ENCODE measurements at places on chromosomes 3 and 15. TPM values are rescaled to one million over a fixed set of nuclear protein-coding genes. Genes with fewer than 3 reads are reported as not detected.

GRCh38 chr15:28075573-28075972, 23.5 kb downstream of the OCA2 start:
- H3K4me3 ChIP-seq: no peak overlapping the region
- peaks cover 6% of the 10 kb centered on the region for H3K4me1 ChIP-seq
- H3K27me3 ChIP-seq: no peaks in the 10 kb centered on the region
- no peak for DNase-seq

DNA sequence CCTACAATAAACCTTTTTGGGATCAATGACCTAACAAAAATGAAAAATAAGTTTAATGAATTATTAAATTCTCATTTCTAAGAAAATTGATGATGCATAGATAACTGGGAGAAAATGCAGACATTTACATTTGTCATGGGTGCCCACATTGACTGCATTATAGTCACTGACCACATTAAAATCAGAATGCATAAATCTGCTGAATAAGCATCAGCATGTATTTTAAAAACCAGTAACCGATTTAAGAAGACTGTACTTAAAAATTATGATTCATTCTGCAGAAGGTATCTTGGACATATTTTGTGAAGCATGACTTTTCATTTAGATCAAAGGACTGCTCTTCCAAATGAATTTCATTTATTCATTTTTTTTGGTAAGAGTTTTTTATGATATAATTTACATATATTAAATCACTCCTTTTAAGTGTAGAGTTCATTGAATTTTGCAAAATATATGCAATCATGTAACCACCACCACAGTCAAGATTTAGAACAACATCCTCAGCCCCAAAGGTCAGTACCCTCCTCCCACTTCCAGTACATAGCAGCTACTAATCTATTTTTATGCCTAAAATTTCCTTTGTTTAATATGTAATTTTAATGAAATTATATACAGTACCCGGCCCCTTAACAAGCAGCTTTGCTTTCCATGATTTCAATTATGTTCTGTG, 11.8 kb downstream of the KCNH8 start:
- H3K4me3 ChIP-seq: no peak overlapping the region
- H3K27ac ChIP-seq: no peak overlapping the region
- no peaks in the 10 kb centered on the region for H3K4me1 ChIP-seq
- H3K36me3 ChIP-seq: no peaks in the 10 kb centered on the region
- H3K27me3 ChIP-seq: no peaks in the 10 kb centered on the region

DNA sequence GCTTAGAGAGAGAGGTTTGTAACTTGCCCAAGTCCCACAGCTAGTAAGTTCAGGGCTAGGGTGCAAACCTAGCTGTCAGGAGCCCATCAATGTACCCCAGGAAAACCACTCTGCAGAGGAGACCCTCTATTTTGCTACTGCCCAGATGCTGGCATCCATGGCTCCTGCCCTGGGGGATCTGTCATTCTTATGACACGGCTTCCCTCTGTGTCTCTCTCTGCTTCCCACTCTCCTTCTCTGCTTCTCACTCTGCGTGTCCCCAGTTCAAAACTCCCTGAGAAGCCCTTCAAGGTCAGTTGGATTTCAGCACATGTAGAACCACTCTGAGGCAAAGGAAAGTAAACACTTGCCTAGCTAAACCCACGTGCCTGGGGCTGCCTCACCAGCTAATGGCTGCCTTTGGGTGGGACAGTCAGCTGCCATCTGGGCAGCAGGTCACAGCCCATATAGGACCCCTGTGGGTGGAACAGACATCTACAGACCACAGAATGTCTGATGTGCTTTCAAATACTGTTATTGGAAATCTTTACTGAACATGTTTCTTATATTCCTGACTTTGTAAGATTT, 29.4 kb upstream of the SLCO2A1 start:
- no peak for DNase-seq
- no peaks in the 10 kb centered on the region for H3K27me3 ChIP-seq
- H3K4me3 ChIP-seq: no peak overlapping the region

The SLC28A1 gene
- total RNA-seq: not detected

- H3K36me3 ChIP-seq: no peaks in the 10 kb centered on the region
- no peak overlapping the region for H3K27ac ChIP-seq
- DNase-seq: peak; percentile 66
- no peaks in the 10 kb centered on the region for H3K27me3 ChIP-seq
- no peak overlapping the region for H3K4me3 ChIP-seq
Measured at GRCh38 chr15:77784361-77785292, 151.9 kb upstream of the LINGO1 start.

- no peaks in the 10 kb centered on the region for H3K27me3 ChIP-seq
- no peak overlapping the region for H3K4me3 ChIP-seq
- H3K36me3 ChIP-seq: no peaks in the 10 kb centered on the region
- H3K27ac ChIP-seq: no peak overlapping the region
- no peak for DNase-seq
- H3K4me1 ChIP-seq: no peaks in the 10 kb centered on the region
Measured at GRCh38 chr3:39344746-39345344, 15.3 kb downstream of the CCR8 start.

DNA sequence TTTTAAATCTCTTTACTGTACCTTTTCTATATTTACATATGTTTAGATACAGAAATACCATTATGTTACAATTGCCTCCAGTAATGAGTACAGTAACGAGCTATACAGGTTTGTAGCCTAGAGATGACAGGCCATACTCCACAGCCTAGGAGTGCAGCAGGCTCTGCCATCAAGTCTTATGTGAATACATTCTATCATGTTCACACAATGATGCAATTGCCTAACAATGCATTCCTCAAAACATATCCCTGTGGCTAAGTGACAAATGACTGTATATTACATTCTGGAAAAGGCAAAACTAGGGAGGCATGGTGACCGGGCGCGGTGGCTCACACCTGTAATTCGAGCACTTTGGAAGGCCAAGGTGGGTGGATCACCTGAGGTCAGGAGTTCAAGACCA, 192.4 kb upstream of the IGF1R start:
- H3K27ac ChIP-seq: no peak overlapping the region
- no peaks in the 10 kb centered on the region for H3K36me3 ChIP-seq
- H3K4me1 ChIP-seq: no peaks in the 10 kb centered on the region
- DNase-seq: no peak
- H3K4me3 ChIP-seq: no peak overlapping the region

- DNase-seq: no peak
- H3K36me3 ChIP-seq: no peaks in the 10 kb centered on the region
- H3K27me3 ChIP-seq: no peaks in the 10 kb centered on the region
Measured at GRCh38 chr3:4741106-4741403, 238.2 kb upstream of the BHLHE40 start.

The RBP2 gene
- total RNA-seq: not detected

- peak overlapping the region; percentile 86 for H3K4me3 ChIP-seq
- H3K27ac ChIP-seq: peak overlapping the region; percentile 91
- peaks cover 10% of the 10 kb centered on the region for H3K4me1 ChIP-seq
- no peaks in the 10 kb centered on the region for H3K36me3 ChIP-seq
- H3K27me3 ChIP-seq: peaks cover 15% of the 10 kb centered on the region
- DNase-seq: peak; percentile 96
Measured at GRCh38 chr3:168249550-168250414, 154.1 kb upstream of the GOLIM4 start.

GRCh38 chr15:78003539-78004008, 73.9 kb downstream of the TBC1D2B start:
- no peaks in the 10 kb centered on the region for H3K36me3 ChIP-seq
- peaks cover 6% of the 10 kb centered on the region for H3K4me1 ChIP-seq
- no peaks in the 10 kb centered on the region for H3K27me3 ChIP-seq
- H3K27ac ChIP-seq: no peak overlapping the region
- DNase-seq: peak; percentile 44

- no peaks in the 10 kb centered on the region for H3K27me3 ChIP-seq
- H3K4me3 ChIP-seq: no peak overlapping the region
- no peak overlapping the region for H3K27ac ChIP-seq
- DNase-seq: no peak
Measured at GRCh38 chr15:47397655-47398054, 319.6 kb upstream of the SEMA6D start.

GRCh38 chr3:130661140-130661891, 85.3 kb downstream of the PIK3R4 start:
- DNase-seq: no peak
- no peaks in the 10 kb centered on the region for H3K36me3 ChIP-seq
- H3K4me1 ChIP-seq: no peaks in the 10 kb centered on the region
- H3K27me3 ChIP-seq: no peaks in the 10 kb centered on the region
- no peak overlapping the region for H3K27ac ChIP-seq

DNA sequence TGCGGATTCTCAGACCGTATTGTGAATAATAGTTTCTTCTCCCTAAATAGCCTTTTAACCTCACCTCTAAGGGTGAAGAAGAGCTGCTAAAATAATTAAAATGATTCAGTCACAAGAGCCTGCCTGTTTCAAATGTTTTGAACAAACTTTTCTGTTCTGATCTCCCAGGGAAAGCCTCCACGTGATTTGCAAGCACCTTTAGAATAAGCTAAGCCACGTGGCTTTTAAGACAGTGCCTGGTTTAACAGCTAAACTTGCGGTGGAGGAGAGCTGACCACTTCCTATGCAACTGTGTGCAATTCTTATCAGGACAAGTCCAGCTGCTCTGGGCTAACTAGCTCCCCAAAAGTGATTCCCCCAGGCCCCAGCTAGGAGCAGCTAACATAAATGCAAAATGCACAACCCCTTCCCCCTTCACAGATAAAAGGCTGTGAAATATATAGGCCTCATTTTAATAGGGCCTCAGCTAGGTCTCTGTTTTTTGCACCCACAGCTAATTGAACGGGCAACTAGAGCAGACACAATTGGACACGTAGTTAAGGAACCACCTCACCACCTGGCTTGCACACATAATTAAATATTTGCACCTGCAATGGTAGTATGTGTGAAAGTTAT, 401.2 kb upstream of the NR2F2 start:
- no peak overlapping the region for H3K27ac ChIP-seq
- peaks cover 13% of the 10 kb centered on the region for H3K4me1 ChIP-seq
- H3K36me3 ChIP-seq: no peaks in the 10 kb centered on the region
- DNase-seq: no peak
- no peak overlapping the region for H3K4me3 ChIP-seq
- no peaks in the 10 kb centered on the region for H3K27me3 ChIP-seq

DNA sequence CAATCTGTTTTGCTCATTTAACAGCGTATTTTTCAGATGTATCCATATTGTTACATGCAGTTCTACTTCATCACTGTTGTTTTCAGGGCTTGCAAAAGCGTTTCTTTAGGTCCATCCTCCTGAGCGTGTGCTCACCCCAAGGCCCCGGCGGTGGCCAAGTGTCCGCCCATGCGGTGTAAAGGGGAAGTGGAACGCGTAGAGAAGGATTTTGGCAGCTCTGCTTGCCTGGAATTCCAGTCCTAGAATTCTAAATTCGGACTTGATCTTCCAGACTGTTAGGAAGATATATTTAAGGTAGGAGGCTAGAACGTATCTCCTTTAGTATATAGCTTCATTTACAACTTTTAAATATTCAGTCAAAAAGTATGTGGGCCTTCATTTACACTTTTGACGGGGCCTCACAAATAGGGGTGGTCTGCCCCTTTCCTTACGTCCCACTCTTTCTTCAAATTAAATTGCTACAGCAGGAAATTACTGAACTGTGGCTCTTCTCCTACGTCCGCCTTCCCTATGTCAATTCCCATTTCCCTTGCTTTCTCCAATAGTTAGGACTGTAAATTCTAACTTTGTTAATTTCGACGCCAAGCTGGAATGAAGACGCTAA, 609 bp upstream of the TBC1D23 start:
- DNase-seq: peak; percentile 73
- H3K4me3 ChIP-seq: peak overlapping the region; percentile 94
- peak overlapping the region; percentile 5 for H3K27ac ChIP-seq
- H3K4me1 ChIP-seq: peaks cover 18% of the 10 kb centered on the region
- no peaks in the 10 kb centered on the region for H3K36me3 ChIP-seq

DNA sequence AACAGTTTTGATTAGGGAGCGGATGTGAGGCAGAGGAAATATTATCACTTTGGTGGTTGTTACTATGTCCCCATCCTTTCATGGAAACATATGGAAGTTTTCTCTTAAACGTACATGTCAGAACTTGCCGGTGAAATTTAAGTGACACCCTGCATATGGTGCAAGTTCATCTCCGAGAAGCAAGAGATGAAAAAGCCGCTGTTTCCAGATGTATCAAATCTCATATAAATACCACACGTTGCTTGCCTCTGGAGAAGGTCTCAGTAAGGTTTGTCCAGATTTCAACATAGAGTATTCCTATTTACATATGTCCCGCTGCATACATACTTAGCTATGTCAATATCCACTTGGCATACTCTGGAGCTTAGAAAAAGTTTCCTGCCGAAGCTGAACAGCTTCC, 172.2 kb upstream of the ICE2 start:
- no peak overlapping the region for H3K27ac ChIP-seq
- H3K36me3 ChIP-seq: no peaks in the 10 kb centered on the region
- DNase-seq: no peak
- H3K4me1 ChIP-seq: peaks cover 50% of the 10 kb centered on the region

DNA sequence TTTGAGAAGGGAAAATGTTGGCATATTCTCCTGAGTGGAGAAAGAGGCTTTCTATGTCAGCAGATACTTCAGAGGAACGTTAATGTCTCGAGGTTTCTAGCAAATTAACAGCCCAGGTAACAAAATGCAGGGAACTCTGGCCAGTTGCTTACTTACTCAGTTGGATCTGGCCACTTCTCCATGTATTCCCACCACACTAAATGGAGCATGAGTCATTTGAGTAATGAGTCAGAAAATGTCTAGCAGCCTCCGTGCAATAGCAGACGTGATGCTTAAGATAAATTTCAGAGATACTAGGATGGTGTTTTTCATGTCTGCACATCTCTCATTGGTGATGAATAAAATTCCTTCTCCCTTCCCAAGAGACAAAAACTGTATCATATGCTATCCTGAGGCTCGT, 671.5 kb downstream of the FHIT start:
- H3K4me3 ChIP-seq: no peak overlapping the region
- no peak overlapping the region for H3K27ac ChIP-seq
- H3K27me3 ChIP-seq: no peaks in the 10 kb centered on the region
- H3K36me3 ChIP-seq: no peaks in the 10 kb centered on the region
- peaks cover 10% of the 10 kb centered on the region for H3K4me1 ChIP-seq
- no peak for DNase-seq

The ALDH1A2 gene
- total RNA-seq: 30.8 TPM

GRCh38 chr3:110646496-110646895, 425.1 kb upstream of the NECTIN3 start:
- no peak overlapping the region for H3K4me3 ChIP-seq
- H3K36me3 ChIP-seq: no peaks in the 10 kb centered on the region
- no peak overlapping the region for H3K27ac ChIP-seq
- H3K27me3 ChIP-seq: no peaks in the 10 kb centered on the region
- H3K4me1 ChIP-seq: no peaks in the 10 kb centered on the region

- H3K27me3 ChIP-seq: no peaks in the 10 kb centered on the region
- no peak overlapping the region for H3K27ac ChIP-seq
- H3K4me3 ChIP-seq: no peak overlapping the region
Measured at GRCh38 chr3:25820366-25820765, 30.5 kb downstream of the OXSM start.

DNA sequence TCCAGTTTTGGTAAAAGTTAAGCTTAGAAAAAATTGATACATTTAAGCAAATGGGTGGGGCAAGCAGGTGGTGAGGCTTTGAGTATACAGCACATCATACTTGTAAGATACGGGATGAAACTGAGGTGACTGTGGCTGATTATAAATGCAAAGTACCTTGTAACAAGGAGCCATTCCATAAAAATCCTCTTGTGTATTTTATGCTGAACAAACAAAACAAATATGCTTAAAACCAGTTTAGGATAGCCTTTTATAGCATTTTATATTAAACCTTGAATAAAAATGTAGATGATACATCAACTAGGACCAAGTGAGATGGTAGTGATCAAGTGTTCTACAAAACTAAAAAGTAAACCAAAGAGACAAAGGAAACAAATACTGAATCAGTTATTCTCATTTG, 3.4 kb downstream of the PLSCR1 start:
- H3K27me3 ChIP-seq: peaks cover 3% of the 10 kb centered on the region
- no peak overlapping the region for H3K4me3 ChIP-seq

The OXTR gene
- total RNA-seq: 3.9 TPM

GRCh38 chr3:18061737-18062656, 319.6 kb upstream of the TBC1D5 start:
- no peaks in the 10 kb centered on the region for H3K27me3 ChIP-seq
- no peak for DNase-seq
- H3K27ac ChIP-seq: no peak overlapping the region
- no peak overlapping the region for H3K4me3 ChIP-seq
- H3K4me1 ChIP-seq: no peaks in the 10 kb centered on the region
